Stimulated activated CD8-positive, alpha-beta memory T cell treated with anti-CD3 and anti-CD28 coated beads, Interleukin-12 subunit alpha, Interleukin-12 subunit beta, amount 100 ng/mL, for 1 hour (primary cell): ENCODE measurements at places on chromosomes 16 and 17.

- peak; percentile 12 for DNase-seq
These were observed 17.6 kb downstream of the MAPK8IP3 start for GRCh38 chr16:1723450-1724147.

DNA sequence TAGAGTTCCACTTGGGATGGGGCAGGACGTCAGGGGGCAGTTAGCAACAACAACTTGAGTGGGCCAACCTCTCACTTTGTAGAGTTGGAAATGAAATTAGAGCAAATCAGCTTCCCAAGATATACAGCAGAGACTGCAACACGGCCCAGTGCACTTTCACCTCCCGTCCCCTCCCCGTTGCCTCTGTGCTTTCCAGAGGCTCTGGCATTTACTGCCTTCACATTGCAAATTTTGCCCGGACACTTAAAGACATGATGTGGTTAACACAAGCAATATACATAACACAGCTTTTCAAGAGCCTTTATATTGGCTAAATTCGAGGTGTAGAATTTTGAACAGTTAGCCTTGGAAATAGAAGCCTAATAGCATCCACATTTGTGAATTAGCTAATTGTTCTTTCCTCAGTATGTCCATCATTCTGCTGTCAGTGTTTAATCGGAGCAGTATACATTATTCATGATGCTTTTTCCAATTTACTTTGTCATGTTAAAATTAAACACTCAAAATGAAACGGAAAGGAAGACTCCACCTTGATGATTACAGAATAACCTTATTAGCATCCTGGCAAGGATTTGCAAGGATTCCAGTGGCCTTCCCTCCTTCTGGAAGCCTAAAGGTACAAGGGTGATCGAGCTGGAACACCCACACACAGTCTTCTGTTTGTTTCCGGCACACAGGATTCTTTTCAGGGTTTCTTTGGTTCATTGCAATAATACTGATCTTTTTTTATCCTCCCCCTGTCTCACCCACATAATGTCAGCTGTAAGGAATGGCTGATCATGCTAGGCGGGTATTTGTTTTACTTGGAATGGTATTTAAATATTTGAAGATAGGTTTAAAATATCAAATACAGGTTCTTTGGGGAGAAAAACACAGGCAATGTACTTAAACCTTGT, 190.9 kb upstream of the CACNG5 start:
- no peak for DNase-seq

DNA sequence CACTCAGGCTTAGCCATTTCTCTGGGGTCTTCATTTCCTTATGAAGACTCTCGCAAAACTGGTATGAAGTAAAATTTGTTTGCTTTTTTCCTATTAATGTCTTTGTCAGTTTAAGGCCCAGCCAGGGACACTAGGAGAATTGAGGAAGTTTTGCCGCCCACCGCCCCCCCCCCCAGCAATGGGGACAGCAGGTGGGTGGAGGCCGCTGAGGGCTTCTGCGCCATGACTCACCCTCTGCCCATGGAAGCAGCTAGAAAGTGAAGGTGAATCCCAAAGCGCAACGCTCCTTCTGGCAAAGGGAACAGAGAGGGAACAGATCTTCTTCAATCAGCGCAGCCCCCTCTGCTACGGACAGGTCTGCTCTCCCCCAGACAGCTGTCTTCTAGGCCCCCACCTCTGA, 49.7 kb downstream of the MARF1 start:
- no peak for DNase-seq

DNA sequence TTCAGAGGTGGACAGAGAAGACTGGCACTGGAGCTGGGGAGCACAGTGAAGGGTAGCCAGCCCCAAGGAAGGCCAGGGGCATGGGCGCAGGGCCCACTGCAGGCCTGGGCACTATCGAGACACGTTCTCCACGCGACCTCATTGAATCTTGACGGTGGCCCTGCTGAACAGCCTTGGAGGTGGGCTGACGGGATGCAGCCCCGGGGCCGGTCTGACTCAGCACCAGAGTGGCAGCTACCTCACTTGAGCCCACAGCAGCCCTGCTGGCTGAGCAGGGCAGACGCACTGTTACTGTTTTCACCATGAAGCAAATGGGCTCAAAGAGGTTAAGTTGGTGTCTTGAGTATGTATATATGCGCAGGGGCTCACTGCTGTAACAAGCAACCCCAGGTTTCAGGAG, 78.8 kb upstream of the FOXF1 start:
- DNase-seq: no peak

DNA sequence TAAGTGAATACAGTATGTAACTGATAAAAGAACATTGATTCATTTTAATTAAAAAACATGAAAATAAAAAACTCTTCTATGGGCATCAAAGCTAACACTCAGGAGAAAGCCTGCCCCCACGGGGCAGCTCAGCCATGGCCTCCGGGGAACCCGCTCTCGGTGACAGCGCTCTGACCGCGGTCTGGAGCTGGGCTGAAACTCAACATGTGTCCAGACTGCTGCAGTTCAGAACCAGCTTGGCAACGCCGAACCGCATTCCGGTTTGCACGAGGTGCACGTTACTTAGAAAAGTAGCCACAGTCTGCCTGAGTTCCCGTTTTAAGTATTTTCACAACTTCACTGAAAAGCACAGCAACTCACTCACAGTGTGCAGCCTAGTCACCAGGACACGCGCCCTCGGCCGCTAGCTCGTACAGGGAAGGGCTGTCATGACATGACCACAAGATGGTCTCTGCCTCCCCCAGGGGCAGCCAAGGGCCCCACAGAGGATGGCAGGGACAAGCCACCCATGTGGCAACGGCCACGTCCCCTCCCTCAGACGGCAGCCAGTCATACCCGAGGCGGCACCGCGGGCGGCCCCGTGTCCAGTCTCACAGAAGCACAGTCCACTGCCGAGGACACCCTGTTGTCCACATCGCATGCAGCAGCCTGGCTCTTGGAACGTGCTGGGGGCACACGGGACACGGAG, 77.1 kb upstream of the METRNL start:
- DNase-seq: no peak

- DNase-seq: no peak
These were observed 2.9 kb upstream of the EPX start for GRCh38 chr17:58189436-58190146.

DNA sequence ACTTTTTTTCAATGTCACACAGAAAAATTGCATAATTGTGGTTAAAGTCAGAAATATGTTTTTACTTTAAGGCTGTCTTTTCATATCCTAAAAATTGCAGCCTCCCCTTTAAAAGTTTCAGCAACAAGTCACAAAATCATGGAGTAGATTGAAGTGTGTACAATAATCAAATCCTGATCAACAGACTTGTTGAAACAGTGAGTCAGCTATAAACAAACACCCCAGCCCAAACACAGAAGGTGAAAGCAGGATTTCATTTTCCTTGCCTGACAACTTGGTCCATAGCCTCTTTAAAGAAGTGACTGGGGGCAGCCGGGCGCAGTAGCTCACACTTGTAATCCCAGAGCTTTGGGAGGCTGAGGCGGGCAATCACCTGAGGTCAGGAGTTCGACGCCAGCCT, 59.9 kb downstream of the WNT3 start:
- no peak for DNase-seq

DNA sequence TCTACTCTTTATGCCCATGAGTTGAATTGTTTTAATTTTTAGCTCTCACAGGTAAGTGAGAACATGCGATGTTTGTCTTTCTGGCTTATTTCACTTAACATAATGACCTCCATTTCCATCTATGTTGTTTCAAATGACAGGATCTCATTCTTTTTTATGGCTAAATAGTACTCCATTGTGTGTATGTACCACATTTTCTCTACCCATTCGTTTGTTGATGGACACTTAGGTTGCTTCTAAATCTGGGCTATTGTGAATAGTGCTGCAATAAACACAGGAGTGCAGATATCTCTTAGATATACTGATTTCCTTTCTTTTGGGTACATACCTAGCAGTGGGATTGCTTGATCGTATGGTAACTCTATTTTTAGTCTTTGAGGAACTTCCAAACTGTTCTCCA, 19.3 kb upstream of the CA4 start:
- DNase-seq: no peak

- DNase-seq: no peak
These were observed 102.1 kb downstream of the ZNF778 start for GRCh38 chr16:89319631-89319885.

- no peak for DNase-seq
These were observed at the start of gene SCIMP for GRCh38 chr17:5234645-5235576. SCIMP (minus strand) TSS chr17:5234860; CDS start chr17:5234755, 105 bp downstream.

GRCh38 chr16:50275098-50275415, 8.7 kb downstream of the ADCY7 start:
- no peak for DNase-seq

DNA sequence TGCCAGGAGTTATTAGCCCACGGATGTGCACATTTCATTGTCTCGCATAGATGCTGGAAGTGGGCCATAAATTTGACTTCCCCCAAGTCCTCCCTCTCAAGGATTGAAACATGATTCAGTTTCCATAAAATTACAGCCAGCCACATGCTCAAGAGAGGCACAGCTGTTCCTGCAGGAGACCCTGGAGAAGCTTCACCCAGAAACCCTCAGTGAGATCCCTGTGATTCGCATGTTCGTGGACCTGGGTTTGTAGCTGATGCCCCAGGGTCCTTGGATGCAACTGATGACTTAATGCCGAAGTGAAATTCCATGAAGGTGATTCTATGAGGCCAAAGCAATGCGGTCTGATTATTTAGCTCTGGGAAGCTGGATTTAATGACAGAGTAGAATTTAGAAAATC, 24.7 kb upstream of the AQP8 start:
- DNase-seq: no peak

- no peak for DNase-seq
These were observed 34.0 kb downstream of the RAB11FIP4 start for GRCh38 chr17:31425282-31426040.

- no peak for DNase-seq
These were observed 238.6 kb upstream of the GSE1 start for GRCh38 chr16:85374571-85374872.

DNA sequence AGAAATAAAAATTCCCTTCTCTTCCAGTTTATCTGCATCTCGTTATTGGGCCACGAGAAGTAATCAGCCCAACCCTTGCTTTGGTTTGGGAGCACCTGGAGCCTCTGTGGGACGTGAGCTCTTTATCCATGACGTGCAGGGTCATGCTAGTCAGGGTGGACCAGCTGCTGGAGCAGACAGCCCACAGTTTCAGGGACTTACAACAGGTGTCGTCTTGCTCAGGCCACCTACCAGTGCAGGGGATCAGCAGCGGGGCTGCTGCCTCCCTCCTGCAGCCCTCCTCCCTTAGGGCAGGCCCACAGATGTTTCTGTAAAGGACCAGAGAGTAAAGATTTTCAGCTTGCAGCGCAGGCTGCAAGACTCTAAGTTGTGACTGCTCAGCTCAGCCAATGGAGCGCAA, 16.9 kb downstream of the ADAD2 start:
- no peak for DNase-seq

DNA sequence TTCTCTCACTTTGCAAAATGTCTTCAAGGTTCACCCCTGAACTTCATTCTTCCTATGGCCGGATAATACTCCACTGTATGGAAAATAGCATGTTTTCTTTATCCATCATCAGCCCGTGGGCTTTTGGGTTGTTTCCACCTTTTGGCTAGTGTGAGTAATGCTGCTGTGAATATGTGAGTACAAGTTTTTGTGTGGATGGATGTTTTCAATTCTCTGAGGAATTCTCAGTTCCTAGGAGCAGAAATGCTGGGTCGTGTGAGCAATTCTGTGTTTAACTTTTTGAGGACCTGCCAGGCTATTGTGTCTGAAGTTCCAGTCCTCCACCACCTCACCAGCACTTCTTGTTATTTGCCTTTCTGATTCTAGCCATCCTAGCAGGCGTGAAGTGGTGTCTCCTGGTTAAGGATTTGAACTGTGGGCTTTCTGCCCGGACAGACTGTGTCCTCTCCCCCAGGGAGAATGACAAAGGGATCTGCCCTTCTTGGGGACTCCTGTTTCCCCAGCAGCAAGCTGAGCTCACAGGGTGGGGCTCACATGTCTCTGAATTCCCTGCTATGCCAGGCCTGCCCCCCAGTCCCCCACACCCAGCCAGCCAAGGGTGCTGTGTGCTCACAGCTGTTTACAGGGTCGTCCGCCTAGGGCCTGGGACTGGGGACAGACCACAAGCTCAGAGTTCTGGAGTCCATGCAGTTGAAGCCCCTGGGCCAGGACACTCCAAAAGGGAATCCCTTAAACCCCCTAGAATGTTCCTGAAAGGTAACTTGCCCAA, 92.2 kb upstream of the CIBAR2 start:
- no peak for DNase-seq
